Peyer's patch (tissue), 4 donors: ENCODE measurements at places on chromosomes 7 and 10. TPM values are rescaled to one million over a fixed set of nuclear protein-coding genes. Genes with fewer than 3 reads are reported as not detected.

Gene RPP30
- total RNA-seq = 22.2 TPM

DNA sequence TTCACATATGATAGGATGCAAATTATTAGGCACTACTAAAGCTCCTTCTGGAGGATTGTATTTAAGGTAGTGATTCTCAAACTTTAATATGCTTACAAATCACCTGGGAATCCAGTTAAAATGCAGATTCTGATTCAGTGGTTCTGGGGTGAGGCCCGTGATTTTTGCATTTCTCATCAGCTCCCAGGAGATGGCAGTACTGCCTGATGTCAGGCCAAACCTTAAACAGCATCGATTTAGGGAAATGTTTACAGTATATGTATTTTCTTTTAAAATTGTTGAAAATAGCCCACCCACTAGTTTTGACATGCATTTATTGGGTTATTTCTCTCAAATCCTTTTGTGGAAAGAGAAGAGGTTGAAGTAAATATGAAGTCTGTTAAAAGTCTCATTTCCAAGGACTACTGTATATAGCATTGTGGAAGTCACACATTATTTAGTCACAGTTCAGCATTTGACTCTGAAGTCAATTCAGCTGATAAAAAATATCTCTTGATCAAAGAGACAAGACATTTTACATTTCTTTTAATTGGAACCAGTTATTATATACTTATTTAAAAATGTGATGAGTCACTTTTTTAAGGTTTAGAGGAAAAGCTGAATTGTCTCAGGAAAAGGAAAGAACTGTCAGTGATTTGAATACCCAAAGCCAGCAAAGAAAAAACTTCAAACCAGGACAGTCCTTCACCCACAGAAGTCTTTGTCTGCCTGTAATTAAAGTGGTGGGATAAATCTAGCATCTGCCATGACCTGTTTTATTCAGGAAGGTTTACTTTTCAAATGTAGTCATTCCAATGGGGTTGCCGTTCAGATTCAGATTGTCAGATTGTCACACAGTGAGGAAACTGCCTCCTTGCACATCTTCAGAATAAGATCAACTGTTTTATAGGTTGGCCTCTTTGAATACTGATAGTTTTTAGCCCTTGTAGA is 21.1 kb upstream of the HBP1 start:
- DNase-seq = no peak

DNA sequence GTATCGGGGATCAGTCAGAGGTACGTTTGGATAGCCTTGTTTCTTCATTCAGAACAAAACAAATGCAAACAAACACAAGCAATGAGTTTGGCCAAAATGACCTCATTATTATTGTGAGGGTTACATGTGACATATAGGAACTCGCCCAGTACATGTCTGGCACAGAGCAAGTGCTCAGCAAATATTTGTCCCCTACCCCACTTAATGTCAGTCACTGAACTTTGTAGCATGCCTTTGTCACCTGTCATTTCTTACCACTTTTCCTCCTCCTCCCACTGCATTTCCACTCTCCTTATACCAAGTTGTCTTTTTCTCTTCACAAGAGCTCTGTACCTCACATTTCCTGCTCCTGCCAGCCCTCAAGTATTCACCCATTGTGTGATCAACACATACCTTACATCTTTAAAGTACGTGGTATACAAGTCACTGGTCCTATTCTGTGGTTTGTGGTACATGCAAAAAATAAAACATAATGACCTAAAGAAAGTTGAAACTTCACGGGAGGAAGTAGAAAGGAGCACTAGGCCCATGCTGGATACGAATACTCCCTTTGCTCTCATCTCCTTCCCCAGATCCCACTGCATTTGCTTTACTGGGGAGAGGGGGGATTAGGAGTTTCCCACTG is 236.0 kb downstream of the INHBA start:
- DNase-seq = no peak

Gene ZSWIM8
- total RNA-seq = 126 TPM

DNA sequence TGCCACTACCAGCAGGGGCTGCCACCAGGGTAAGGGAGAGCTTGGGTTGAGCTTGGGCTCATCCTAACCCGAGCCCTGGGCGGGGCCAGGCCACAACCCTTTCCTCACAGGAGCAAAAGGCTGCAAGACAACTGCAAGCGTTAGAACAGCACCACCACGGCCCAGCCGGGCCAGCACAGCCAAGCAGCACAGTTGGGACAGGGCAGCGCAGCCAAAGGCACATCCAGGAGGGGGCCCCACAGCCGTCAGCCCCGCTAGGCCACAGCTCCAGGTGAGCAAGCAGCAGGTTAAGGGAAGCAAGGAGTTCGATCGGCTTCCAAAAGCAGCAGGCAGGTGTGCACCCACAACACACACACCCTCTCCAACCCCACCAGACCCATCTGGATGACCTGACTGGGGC is 7.0 kb upstream of the NDST2 start:
- DNase-seq = no peak

DNA sequence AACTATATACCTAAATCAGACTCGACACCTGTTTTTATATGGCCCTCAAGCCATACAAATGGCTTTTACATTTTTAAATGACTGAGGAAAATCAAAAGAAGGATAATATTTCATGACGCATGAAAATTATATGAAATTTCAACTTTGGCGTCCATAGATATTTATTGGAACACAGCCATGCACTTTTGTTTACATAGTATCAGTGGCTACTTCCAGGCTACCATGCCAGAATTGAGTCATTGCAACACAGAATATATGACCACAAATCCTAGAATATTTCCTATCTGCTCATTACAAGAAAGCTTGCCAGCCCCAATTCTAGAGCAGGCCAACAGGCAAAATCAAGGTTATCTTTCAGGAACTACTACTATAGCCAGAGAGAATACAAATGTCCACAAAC is 29.3 kb downstream of the AFAP1L2 start:
- DNase-seq = no peak

Gene RELN
- 3.9 TPM for total RNA-seq

DNA sequence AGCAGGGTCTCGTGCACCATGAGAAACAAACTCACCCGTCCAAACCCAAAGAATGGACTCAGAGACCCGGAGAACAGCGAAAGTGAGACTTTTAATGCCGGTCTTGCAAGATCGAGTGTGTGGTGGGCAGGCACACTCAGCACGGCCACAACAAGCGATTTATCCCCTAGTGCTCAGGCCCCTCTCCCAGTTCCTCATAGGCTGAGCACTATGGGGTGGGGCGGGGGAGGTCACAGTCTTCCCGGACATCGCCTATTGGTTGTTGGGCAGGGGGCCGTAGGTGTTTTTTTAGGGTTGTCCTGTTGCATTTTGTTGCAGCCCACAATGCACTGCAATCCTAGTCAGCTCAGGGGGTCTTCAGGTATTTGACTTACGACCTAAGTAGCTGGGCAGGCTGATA is 608.3 kb upstream of the FOXK1 start:
- DNase-seq = no peak
